Stimulated activated CD4-positive, alpha-beta T cell treated with anti-CD3 and anti-CD28 coated beads, Interleukin-12 subunit alpha, Interleukin-12 subunit beta, amount 100 ng/mL, for 4 hours (primary cell): ENCODE measurements at places on chromosomes 16 and 17.

- no peak for DNase-seq
Observed at GRCh38 chr16:22360963-22361659, 13.3 kb downstream of the CDR2 start.

GRCh38 chr17:57464191-57464864 lies 208.0 kb downstream of the MSI2 start:
- no peak for DNase-seq

DNA sequence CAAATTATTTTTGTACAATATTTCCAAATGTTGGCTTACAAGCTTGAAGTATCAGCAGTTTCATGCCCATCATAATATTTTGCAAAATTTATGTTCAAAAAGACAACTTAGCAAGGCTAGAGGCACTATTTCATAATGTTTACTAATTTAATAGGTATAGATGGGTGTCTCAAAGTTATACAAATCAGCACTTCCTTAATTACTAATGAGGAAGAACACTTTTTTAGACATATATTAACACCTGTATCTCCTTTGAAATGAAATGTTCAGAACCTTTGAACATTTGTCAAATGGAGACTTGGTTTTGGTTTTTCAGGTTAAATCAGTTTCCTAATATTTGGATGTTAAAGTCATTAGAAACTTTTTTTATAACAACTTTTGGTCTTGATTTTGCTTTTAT lies 2.2 kb downstream of the TAT start:
- DNase-seq, result no peak

DNA sequence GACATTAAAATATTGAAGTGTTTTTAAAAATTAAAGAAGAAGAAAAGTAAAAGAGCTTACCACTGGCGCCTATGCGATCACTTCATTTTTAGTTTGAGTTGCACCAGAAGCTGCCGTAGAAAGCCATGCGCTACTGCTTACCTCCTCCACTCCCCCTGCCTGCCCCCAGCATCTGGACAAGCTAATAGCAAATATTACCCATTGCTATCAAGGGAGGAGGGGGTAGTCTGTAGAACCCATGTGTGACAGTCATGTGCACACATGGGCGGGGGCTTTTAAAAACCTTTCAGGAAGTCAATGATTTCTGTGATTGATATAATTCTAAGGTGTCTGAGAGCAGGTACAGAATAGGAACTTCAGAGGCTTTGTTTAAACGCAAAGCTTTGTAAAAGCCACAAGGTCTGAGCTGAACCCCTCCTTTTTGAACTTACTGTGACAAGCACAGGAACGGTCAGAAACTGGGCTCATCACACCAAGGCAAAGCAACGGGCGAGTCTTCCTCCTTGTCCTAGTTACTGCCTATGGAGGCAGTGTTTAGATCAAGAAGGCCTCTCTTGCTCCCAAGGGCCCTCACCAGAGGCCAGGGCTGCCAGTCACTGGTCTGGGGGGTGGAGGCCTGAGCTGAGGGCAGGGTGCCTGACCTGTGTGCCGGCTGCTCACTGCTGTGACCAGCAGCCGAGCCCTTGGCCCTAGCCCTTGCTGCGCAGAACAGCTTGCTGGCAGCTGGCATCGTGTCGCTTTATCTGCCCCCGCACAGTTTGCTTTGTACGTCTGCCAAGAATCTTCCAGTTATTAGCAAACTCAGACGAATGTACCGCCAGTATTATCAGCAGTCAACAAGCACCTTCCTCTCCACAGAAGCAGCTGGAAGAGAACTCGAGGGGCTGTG lies 15.0 kb downstream of the GINS2 start:
- no peak for DNase-seq
